ENCODE measurements at places on chromosomes 7 and 10.

DNA sequence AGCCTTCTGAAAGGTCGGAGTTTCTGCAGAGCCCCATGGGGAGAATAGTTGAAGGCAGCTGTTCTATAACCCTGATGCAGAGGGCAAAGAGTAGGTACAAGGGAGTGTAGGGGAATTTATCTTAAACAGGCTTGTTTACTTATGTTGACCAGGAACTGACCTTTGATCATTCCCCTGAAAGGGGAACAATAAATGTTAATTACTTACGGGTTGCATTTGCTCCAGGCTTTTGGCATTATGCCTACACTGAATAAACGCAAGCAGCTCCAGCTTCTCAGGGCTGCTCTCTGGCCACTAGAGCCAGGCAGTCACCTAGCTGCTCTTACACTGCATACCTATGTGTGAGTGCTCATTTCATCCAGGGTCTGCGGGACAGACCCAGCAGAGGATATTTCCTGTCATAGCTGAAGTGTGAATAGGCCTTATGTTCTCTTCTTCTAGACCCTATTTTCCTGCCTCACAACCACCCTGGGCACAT lies 26.9 kb upstream of the ABCA13 start:
- DNase-seq = no peak

GRCh38 chr7:139058943-139059342 lies 23.1 kb upstream of the ZC3HAV1L start:
- DNase-seq = no peak

GRCh38 chr10:43953672-43954071 lies 305.0 kb upstream of the ZNF32 start:
- no peak for DNase-seq

DNA sequence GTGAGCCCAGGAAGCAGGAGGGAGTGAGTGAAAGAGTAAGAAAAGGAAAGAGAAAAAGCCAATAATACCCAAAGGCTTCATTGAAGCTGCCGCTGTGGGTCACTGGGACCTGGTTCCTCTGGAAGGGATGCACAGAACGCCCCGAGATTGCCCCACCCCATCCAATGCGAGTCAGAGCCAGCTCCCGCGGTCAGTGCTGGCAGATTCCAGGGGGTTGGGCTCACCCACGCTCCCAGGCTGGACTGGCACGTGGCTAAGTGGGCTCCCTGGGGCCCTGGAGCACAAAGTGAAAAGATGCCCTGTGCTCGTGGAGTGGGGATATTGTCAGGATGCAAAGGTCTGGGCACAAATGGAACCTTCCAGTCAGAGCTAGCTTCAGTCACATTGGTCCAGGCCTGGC lies 117.0 kb downstream of the OAT start:
- DNase-seq = no peak

DNA sequence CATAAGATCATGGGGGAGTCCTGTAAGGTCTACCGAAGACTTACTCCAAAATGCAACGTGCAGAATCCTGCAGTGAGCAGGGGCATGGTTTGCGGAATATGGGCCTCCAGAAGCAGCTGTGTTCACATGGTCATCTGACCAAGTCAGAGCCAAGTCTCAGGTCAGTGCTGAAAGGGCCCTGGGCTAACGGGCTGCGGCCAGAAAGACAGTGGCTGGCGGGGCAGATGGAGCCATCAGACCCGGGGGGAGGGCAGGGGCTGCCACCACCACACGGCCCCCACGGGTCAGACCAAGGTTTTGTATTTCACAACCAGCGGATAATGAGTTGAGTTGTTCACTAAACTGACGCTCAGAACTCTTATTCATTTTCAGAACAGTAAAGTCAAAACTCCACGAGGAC lies 522.3 kb downstream of the PTPRN2 start:
- DNase-seq = no peak

DNA sequence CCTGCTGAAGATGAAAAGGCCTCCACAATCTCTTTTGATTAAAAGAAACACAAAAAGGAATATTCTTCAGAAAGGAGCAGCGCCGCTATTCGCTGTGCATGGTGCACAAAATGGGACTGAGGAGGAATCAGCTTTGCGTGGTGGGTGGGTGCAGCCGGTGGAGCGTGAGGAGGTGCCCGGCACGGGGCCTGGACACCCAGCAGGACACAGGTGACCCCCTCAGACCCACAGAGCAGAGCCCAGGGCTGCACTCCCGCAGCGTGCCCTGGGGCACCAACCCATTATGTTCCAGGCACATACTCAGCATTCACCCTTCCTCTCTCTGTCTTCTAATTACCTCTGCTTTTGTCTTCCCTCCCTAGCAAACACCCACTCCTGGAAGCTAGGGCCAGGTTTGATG lies 238.0 kb upstream of the PPP2R2D start:
- no peak for DNase-seq

- no peak for DNase-seq
Measured at GRCh38 chr10:107971973-107972372, 807.5 kb upstream of the SORCS1 start.

- DNase-seq = no peak
Measured at GRCh38 chr7:137626469-137627067, 220.2 kb downstream of the DGKI start.

DNA sequence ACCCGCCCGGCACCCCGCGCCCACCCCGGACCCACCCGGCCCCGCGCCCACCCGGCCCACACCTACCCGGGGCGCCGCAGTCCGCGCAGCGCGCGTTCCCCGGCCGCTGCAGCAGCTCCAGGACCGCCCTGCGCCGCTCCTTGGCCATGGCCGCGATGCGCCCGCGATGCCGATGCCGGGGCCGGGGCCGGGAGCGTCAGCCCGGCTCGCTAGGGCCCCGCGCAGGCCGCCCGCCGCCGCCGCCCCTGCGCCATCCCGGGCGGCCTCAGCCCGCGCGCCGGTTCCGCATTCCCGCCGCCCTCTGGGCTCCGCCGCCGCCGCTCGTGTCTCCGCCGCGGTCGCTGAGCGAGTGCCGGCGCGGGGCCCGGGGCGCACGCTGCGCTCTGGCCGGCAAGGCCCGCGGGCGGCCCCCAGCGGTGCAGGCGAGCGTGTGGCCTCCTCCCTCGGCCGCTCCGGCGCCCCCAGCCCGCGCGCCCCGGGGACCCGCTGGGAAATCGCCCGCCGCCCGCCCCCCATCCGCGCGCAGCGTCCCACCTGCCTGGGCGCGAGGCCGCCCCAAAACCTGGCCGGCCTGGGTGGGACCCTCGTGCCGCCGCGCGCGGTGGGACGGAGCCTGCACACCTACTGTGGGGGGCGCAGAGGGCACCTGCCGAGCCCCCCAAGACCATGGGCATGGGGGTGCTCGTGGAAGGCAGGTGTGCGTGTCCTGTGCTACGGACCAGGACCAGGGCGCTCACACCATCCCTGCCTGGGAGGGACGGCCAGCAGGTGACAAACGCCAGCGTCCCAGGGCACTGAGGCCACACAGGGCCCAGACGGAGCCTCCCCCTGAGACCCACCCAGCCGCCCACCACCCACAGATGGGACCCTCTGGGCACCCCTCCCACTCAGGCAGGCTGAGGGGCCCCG lies at the start of gene ADAP1:
ADAP1 (minus strand) TSS at position 351 of the 909 bp plus-strand sequence; CDS start at position 148, 203 bp downstream.
- DNase-seq = no peak

DNA sequence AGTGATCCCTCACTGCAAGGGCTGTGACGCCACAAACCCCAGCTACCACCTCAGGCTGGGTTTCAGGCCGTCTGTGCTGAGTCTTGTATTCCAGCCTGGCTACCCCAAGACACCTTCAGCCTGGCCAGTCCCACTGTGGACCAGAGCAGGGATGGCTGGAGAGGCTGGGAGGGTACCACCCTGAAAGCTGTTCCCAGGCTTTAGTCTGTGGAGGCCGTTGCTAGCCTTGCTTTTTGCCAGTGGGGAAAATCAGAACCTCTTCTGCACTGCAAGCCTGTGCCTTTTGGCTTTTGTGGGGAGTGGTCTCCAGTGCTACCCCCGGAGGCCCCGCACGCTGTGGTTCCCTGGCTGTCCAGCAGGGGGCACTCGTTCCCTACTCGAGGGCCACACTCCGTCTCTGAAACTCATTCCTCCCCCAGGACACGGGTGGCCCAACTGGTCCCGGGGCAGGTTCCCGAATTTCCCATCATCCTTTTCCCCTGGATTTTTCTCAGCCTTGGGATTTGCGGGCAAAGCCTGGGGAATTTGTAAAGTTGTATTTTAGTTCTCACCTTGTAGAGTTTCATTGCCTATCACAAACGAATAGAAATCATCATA lies 128.4 kb upstream of the BTBD16 start:
- DNase-seq = no peak

GRCh38 chr10:127368929-127369328 lies 172.5 kb upstream of the INSYN2A start:
- DNase-seq = no peak

DNA sequence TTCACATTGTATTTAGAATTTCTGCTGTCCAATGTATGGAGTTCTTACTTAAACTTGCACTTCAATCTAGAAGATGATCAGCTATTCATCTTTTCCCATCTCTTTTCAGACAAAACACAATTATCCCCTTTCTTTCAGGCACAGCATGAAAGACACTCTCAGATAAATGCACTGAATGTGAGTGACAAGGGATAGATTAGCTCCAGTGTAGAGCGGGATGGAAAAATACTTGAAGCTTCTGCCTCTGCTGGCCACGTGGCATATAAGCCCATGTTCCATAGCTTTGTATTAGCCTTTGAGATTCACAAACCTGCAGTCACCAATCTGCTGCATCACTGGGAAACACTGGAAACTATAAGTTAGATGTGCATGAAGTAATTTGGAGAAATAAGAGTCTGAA lies 162.2 kb upstream of the FAM3C start:
- DNase-seq = no peak

GRCh38 chr10:82813856-82814255 lies 938.9 kb downstream of the NRG3 start:
- no peak for DNase-seq

DNA sequence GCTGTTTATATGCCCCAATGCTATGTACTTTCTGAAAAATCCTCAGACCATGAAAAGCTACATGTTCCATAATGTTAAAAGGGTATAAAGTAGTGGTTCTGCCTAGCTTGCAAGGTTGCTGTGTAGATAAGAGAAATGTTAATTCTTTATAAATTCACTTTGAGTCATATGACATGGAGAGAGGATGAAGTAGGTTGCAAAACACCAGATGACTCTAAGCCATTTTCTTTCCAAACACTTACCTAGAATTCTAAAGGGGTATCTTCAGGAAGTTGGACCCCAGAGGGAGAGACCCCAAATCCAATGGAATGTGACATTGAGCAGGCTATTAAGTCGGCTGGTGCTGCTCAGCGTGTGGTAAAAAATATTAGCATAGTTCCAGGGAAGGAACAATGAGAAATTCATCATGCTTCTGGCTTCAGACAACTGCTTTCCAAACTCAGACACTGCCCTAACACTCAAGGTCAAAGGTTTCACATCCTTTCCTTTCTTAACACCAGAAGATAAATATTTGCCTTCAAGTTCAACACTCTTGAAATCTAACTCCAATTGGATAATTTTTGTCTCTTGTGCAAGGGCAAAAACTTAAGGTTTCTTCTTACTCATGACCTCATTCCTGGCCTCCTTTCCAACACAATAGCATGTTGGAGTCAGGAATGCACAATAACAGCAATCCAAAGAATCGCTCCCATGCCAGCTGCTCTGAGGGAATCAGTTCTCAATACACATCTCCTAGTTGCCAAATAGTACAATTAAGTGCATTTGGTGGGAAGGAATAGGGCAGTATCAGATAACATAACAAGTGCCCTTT lies 100.7 kb upstream of the AFAP1L2 start:
- no peak for DNase-seq

GRCh38 chr7:37365405-37365804 lies 83.3 kb downstream of the ELMO1 start:
- no peak for DNase-seq

- no peak for DNase-seq
Measured at GRCh38 chr10:98030093-98030821, at the start of gene CRTAC1. Gene CRTAC1 (minus strand): TSS chr10:98030621. CDS start chr10:98030472, 149 bp downstream.

DNA sequence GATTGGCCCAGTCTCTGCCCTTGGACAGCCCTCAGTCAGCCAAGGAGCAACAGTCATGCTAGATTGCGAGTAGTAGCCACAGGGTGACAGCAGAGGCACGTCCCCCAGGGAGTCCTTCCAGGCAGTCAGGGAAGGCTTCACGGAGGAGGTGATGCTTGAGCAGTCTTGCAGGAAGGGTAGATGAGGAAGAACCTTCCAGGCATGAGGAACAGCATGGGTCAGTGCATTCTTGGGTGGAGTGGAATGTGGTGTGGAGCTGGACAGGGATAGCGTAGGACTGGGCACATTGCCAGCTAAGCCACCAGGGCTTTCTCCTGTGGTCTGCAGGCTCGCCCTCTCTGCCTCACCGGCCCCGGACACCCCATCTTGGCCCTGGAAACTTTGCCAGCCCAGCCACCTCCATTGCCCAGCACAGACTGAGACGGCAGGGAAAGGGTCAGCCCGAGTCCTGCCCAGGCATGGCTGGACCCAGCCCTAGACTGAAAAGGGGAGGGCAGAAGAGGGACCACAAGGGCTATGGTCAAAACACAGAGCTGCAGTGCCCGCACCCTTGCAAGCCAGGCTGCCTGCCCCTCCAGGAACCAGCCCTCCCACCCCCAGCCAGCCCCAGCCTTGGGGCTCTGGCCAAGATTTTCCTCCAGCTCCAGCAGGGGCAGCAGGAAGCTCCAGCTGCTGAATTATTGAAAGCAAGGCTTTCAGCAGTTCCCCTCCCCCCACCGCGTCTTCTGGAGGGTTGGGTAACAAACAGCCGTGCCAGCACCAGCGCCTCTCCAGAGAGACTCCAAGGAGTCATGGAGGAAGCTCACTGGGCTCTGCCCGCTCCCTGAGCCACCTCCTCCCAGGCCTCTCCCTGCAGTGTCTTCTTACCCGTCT lies 18.7 kb downstream of the SRRM3 start:
- DNase-seq = no peak

DNA sequence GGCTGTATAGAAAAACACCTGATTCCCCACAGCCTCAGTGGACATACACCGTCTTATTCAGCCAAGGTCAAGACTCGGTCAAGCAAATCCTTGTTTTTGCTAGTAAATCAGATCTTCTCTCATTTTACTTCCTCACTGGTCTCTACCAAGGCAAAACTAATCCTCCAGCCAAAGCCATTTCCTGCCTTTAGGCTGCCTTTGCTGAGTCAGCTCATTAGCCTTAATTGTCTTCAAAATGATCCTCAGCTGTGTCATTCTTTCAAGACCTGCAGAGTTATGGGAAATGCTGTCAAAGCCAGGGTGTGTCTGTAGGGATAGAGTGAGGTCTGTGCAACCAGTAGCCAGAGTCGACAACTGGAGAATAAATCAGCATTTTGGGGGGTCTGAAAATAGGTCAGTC lies 107.2 kb upstream of the FAM180A start:
- no peak for DNase-seq

- no peak for DNase-seq
Measured at GRCh38 chr10:7365027-7365745, 45.6 kb downstream of the SFMBT2 start.

DNA sequence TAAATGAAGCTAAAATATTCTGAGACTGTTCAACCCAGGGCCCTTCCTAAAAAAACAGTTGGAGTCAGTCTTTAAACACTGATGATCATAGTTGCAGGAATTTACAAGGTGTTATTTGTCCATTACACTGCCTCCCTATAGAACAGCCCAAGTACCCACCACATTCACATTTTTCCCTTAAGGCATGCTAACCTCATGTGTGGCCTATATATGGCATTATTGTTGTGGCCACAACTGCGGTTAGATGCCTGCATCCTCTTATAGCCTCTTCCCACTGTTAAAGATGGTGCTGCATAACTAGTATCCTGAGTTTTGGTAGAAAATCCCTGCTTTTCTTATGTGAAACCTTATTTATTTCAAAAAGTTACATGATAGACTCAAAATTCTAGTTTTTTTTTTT lies 287.9 kb upstream of the SEMA3A start:
- no peak for DNase-seq

- DNase-seq = no peak
Measured at GRCh38 chr7:44973610-44974401, 5.0 kb downstream of the MYO1G start.

GRCh38 chr10:125231116-125231812 lies 70.9 kb upstream of the CTBP2 start:
- DNase-seq = no peak

Measured in stimulated activated CD8-positive, alpha-beta memory T cell treated with anti-CD3 and anti-CD28 coated beads, Interleukin-4, amount 100 ng/mL, for 4 hours (primary cell).